ENCODE measurements at places on chromosomes 6 and 20.

- no peak for DNase-seq
These were observed 38.2 kb upstream of the CCN6 start for GRCh38 chr6:112015725-112016124.

- no peak for DNase-seq
These were observed 219.2 kb downstream of the TRDN start for GRCh38 chr6:123417535-123417934.

DNA sequence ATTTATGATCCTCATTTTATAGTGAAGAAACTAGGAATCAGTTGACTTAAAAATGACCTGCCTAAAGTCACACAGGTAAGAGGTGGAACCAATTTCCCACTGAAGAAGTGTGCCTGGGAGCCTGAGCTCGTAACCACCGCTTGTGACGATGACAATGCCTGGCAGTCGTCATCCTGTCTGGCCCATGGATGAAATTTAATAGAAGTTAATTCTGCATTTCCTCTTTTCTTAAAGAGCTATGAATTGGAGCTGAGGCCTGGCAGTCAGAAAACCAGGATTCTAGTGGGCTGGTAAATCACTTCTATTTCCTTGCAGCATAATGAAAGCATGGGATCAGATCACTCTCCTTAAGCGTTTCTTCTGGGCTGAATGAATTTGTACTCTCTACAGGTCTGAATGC is 200.0 kb upstream of the SGK1 start:
- no peak for DNase-seq

DNA sequence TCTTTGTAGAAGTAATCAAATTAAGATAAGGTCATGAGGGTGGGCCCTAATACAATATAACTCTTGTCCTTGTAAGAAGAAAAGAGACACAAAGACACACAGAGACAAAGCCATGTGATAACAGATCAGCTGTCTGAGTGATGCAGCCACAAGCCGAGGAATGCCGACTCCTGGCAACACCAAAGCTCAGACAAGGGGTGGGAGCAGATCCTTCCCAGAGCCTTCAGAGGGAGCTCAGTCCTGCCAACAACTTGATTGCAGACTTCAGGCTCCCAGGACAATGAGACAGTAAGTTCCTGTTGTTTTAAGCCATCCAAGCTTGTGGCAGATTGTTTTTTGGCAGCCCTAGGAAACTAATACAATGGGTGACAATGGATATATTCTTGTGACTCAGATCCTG is 325.0 kb upstream of the AGPAT4 start:
- DNase-seq = no peak

- DNase-seq = no peak
These were observed 143.4 kb upstream of the PHACTR1 start for GRCh38 chr6:12572896-12573827.

All from activated CD4-positive, alpha-beta T cell treated with anti-CD3 and anti-CD28 coated beads, Interleukin-2, amount 50 U/mL, for 1 hour (primary cell).